Dermis microvascular lymphatic vessel endothelial cell (primary cell): ENCODE measurements at places on chromosomes 2 and 18. TPM values are rescaled to one million over a fixed set of nuclear protein-coding genes. Genes with fewer than 3 reads are reported as not detected.

DNA sequence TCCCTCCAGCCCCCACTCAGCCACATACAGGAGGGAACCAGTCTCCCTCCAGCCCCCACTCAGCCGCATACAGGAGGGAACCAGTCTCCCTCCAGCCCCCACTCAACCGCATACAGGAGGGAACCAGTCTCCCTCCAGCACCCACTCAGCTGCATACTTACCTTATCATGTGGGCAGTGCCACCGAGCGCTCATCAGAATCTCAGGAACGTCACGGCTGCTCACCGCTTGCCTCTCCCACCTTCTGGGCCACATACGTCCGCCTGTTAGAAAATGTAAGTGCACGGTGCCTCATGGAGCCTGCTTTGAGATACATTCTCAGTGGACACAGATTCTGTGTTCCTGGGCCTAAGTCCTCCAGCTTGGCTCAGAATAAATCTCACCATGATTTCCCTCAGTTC is 124.8 kb downstream of the PXDN start:
- DNase-seq, result no peak

CAPN14 gene
- under 0.01 TPM in 2 replicates for total RNA-seq

C2orf15 gene
- total RNA-seq, result 0.13 TPM in 2 replicates

GRCh38 chr2:199606193-199606780 is 148.5 kb upstream of the SATB2 start:
- DNase-seq, result no peak

DNA sequence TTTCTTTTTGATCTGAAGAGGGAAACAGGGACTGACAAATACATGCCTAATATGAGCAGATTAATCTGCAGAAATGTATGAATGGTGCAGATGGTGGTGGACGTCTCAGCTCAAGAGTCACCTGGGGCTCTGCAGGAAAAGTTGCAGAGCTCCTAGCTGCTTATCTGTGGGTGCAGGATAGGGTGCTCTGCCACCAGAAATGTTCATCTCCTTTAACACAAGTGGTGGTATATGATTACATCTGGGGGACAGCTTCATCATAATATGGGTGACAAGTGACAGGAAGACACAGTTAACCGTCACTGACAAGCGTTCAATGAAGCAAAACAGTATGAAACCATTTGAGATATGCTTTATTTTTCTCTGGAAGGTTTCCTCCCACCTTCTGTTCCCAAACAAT is 121.2 kb upstream of the LINC00305 start:
- DNase-seq, result no peak

GRCh38 chr2:138444411-138444810 is 57.2 kb upstream of the SPOPL start:
- DNase-seq, result no peak

ASTL gene
- not detected in 2 replicates for total RNA-seq

ICOS gene
- under 0.01 TPM in 1 of 2 replicates, not detected in the other for total RNA-seq

SCN9A gene
- 0.25 and 0.51 TPM in 2 replicates for total RNA-seq

- no peak for DNase-seq
Measured at GRCh38 chr2:241445426-241445825, 63.0 kb downstream of the STK25 start.

GRCh38 chr18:10441472-10441871 is 13.0 kb upstream of the APCDD1 start:
- DNase-seq, result no peak
